ENCODE measurements at places on chromosomes 5 and 9.
A peak's percentile ranks its signal among the peaks of the same experiment; 100 is the strongest.

DNA sequence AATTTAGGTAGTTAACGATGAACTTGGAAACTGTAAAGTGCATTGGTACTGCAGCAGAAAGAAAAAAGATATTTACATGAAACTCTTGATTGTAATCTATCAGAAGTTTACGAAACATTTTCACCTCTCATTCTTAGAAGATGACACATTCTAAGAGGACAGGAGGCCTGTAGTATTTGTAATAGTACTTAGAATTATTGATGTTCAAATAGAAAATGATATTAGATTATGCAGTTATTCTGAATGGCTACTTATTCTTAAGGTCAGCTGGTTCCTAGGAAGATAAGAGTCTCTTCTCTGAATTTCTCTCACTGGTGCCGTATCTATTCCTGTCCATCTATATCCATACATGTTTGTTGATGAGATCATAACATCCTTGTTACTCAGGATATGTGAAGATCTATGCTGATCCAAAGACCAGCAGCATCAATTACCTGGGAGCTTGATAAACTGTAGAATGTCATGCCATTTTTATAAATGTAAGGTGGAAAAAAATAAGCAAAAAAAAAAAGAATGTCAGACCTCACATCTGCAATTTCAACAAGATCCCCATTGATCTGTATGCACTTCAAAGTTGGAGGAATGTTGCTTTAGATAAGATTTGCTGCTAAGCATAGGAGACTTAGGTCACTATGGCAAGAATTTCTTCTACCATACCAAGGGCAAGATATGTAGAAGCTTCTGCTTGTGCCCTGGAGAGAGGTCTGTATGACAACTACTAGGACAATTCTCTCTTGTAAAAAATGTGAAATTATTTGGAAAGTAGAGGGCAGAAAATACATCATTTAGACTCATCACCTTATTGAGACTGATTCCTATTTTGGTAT is 42.4 kb upstream of the RICTOR start:
- no peak for DNase-seq

GRCh38 chr9:114109124-114109523 is 10.0 kb upstream of the KIF12 start:
- DNase-seq: no peak

DNA sequence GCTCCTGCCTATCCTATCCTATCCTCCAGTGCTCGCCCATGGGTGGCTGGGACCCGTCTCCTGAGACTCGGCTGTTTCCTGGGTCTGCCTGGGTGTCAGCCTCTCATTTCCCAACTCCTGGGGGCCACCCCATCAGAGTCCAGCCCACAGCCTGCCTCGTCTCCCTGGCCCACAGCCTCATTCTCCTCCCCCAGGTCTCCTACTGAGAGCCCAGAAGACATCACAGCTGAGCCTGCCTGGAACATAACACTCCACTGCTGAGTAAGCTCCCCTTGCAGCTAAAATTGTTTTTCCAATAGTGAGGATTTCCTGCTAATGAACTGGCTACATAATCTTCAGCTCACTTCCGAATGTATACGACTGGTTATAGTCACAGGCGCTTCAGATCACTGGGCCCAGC is 95.3 kb downstream of the TTLL11 start:
- no peak for DNase-seq

DNA sequence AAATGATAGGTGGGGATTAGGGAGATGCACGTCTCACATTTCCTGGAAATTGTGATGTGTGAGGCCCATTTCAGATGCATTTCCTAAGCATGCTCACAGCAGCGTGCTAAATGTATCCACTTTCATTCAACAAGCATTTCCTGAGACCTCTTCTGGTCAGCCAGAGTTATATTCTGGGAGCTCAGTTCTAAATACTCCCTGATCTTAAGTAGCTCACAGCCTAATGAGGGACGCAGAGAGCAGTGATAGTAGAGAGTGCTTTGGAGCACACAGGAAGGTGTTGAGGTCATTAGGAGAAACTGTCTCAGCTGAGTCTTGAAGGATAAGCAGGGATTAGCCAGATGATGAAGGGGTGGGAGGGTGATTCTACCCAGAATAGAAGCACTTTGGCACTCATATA is 46.2 kb upstream of the FSD1L start:
- DNase-seq: no peak

DNA sequence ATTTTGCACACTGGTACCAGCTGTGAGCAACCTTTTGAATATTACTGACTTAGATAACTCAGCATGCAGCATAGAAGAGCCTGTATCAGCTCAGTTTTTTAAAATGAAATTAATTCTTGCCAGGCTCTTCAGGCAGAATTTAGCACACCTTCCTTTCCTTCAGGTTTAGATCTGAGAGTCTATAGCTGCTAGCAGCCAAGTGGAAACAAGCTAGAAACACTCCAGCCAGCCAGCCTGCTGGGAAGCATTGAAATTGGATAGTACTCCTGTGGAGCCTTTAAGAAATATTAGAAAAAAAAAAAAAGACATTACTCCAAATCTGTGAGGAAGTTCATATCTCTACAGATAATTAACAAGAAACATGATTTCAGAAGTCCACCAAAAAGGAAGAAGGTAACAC is 812.2 kb downstream of the DTWD2 start:
- DNase-seq: no peak

GRCh38 chr9:94176608-94177007 is 82.5 kb upstream of the ZNF169 start:
- DNase-seq: no peak

DNA sequence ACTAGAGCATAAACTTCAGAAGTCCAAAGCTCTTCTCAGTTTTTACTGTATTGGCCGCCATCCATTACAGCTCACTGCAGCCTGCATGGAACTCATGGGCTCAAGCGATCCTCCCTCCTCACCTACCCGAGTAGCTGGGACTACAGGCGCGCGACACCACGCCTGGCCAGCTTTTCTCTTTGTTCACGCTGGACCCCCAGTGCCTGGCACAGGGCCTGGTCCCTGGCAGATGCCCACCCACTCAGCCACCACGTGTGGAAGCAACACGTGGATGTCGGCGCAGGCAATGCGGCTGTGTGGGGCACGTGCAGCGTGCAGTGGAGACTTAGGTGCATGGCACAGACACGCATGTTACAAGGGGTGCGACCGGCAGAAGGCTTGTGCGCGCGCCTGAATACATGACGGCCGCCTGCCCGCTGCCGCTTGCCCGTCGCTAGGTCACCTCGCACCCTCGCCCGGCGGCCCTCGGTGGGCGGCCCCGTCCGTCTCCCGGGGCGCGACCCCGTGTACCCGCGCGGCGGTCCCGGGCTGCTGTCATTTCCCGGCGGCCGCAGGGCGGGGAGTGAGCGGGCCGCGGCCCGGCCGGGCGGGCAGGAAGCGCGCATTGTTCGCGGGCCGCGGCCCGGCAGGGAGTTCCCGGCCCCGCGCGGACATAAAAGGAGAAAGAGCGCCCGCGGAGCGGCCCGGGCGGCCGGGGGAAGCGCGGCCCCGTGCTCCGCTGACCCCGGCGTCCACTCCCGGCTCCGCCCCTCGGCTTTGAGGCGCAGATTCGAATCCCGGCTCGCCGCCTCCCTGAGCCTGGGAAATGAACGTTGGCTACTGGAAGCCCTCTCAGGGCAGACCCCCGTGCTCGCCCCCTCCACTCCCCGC is 24.1 kb upstream of the PTGS1 start:
- DNase-seq: no peak

DNA sequence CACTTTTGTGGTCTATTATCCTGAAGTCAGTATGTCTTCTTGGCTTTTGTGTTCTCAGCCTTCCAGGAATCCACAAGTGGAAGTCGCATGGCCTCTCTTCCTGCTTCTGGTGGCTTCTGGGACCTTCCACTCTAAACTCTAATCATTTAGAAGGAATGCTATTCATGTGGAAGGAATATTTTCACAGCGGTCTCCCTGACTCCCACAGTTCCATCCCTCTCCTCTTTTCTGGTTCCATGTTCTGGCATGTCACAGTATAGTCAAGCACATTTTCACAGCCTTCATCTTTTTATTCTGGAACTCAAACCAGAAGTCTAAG is 7.3 kb upstream of the RAI14 start:
- DNase-seq: no peak

GRCh38 chr5:154740957-154741356 is 14.2 kb upstream of the LARP1 start:
- no peak for DNase-seq

- no peak for DNase-seq
Measured at GRCh38 chr5:10757043-10757442, 4.0 kb downstream of the DAP start.

DNA sequence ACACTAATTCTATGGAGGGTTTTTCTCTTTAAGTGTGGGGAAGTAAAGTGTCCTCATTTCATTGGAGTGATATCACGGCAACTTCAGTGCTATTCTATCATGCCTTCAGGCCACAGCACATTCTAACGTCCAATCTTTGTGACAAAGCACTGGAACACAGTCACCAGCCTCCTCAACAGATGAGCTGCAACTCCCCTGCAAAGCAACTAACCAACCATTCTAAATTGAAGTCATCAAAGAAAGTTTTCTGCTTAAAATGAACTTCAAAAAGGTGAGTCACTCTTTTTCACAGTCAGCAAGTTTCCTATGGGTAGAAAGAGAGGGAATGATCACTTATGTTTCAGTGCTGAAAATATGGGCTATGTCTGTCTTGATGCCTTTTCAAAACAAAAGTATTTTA is 190.8 kb downstream of the ELAVL2 start:
- DNase-seq: no peak

DNA sequence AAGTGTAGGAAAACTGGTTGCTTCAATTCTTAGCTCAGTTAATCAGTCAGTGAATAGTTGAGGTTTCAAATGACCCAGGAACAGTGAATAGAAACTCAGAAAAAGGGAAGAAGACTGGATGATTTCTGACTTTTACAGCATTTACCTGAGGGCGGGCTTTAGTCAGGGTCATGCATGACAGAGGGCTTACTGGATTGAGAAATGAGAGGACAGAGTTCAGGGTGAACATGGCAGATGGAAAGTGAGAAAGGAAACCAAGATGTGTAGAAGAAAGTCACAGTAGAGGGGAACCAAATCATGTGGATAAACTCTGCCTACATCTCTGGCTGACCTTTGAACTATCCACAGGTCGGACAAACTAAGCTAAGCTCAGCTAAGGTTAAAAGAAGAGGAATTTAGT is 596.0 kb downstream of the SEMA5A start:
- no peak for DNase-seq

DNA sequence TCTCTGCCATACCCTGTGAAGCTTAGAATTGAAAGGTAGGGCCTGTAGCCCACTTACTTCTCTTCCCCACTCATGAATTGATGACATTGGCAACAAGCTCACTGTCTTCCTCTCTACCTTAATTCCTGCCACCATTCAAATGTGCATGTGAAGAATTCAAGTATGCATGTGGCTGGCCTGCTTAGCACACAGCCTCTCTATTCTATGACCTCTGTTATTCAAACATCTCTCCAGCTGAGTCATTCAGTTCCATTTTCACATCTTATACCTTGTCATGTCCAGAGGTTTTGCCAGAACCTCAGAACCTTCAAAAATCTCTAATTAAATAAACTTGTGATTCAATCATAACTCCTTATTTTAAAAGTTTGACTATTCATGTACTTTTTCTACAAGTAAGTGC is 114.7 kb upstream of the MAN2A1 start:
- DNase-seq: no peak

GRCh38 chr9:133351908-133352634 is 4.1 kb downstream of the RPL7A start:
- peak; percentile 21 for DNase-seq

GRCh38 chr9:84751921-84752320 is 82.4 kb downstream of the NTRK2 start:
- no peak for DNase-seq

DNA sequence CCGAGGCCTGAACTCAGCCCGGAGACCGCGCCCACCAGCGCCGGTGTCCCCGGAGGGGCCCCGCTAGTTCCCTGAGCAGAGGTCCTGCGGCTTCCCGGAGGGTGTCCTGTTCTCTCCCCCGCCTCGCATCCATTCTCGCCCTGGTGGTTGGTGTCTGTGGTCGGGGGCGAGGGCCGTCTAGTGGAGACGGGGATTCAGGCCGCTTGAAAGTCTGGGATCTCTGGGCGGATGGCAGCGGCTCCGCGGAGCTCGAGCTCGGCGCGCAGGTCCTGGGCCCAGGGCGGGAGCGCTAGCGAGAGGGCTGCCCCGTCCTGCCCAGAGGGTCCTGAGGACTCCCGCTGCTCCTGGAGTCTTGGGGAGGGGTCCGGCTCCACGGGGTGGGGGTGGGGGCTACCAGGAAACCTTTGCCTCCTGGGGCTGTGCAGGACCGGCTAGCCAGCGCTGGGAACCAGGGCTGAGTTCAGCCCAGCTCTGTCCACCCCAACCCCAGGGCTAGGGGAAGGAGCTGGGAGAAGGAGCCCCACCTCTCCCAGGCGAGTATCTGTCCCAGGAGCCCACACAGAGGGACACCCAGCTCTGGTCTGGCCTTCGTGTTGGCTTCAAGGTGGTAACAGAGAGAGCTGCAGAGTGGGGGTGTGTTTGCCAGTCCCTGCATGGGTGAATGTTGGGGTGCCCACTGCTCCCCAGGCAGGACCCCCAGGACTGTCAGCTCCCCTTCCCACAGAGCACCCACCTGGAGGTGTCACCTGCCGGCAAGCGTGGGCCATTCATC is 4.0 kb downstream of the TOR4A start:
- DNase-seq: peak; percentile 37

- DNase-seq: no peak
Measured at GRCh38 chr5:50752800-50753199, 86.4 kb downstream of the PARP8 start.

DNA sequence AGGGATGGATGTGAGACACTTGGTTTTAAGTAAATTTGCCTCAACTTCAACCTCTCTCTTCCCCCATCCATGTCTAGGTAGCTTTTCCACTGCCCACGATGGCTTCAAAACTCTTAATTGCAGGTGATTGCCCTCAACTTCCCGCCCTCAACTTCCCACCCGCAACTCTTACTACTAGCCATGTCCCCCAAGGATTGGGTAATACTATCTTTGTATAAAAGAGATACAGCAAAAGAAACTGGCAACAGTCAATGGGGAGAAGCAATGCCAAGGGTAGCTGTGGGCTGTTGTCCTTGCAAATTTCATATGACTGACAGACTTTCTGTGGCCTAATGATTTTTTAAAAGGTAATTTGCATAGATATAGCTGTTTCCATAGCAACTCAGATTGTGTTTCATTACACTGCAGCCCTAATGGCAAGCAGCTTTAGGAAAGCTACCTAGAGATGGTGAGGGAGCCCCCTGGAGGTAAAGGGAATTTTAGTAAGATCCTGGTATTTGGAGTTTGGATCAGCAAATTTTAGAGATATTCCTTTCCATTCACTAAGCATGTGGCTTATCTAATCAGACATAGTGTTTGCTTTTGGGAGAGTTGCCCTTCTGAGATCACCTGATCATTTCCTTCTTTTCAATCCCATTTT is 421.5 kb upstream of the DAP start:
- peak; percentile 15 for DNase-seq

- DNase-seq: no peak
Measured at GRCh38 chr5:77095189-77095588, 8.1 kb upstream of the ZBED3 start.

DNA sequence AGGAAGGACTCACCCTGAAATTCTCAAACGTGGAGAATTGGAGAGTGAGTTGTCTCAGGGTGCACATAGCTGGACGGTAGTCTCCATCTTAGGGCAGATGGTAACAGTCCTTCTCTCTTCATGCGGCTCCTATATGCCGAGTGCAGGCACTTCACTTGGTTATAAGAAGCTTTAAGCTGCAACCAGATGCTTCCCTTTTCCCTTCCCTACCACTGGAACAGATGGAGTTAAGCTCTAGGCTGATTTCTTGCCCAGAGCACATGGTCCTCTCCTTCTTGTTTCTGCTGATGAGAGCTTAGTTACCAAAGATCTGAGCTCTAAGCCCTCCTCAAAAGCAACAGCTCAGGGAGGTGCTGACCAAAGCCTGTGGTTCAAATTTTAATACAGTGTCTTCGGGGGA is 355.7 kb downstream of the ARHGEF28 start:
- DNase-seq: no peak

GRCh38 chr5:129322968-129323367 is 137.1 kb upstream of the ADAMTS19 start:
- DNase-seq: no peak
